ENCODE measurements at places on chromosomes 1 and 21.

DNA sequence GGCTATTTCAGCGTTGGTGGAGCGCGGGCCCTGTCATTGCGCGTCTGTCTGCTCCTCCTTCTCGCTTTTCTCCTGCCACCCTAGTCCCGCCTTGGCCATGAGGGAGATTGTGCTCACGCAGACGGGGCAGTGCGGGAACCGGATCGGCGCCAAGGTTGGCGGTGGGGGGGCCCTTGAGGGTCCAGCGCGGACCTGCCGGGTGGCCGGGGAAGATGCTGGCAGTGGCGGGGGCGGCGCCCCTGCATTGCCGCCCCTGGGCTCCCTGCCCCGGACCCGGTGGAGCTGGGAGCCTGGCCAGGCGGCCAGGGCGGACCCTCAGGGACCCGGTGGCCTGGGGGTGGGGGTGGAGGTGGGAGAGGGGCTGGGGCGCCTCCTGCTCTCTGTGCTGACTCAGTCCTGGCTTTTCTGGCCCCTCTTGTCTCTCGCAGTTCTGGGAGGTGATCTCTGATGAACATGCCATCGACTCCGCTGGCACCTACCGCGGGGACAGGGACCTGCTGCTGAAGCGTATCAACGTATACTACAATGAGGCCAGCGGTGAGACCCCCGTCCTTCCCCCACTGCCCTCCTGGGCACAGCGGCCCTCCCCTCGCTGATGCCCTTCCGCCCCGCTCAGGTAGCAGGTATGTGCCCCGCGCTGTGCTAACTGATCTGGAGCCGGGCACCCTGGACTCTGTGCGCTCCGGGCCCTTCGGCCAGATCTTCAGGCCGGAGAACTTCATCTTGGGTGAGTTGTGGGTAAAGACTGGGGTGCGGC lies 58.3 kb upstream of the MAP1LC3C start:
- no peak for DNase-seq

DNA sequence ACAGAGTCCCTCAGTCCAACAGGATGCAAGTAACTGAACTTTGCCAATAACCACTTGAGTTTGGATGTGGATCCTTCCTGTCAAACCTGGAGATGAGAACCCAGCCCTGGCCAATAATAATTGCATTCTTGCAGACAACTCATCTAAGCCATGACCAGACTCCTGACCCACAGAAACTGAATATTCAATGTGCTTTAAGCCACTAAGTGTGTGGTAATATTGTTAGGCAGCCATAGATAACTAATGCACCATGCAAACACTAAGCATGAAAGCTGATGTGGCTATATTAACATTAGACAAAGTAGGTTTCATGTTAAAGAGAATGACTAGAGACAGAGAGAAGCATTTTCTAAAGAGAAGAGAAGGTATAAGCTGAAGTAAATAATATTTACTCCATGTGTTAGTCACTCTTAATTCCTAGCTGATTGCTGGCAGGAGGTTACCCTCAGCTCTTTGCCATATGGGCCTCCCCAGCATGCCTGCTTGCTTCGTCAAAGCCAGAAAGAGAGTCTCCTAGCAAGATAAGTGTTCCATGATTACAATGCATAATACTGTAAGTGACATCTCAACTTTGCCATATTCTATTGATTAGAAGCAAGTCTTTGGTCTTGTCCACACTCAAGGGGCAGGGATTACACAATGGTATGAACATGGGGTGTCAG lies 276.4 kb upstream of the PLXNA2 start:
- no peak for DNase-seq

GRCh38 chr21:35525443-35525842 lies 476.3 kb upstream of the RUNX1 start:
- DNase-seq: no peak

- no peak for DNase-seq
Measured at GRCh38 chr21:21051109-21052055, 53.2 kb downstream of the NCAM2 start.

- DNase-seq: peak; percentile 66
Measured at GRCh38 chr1:232891071-232891470, 59.3 kb upstream of the NTPCR start.

DNA sequence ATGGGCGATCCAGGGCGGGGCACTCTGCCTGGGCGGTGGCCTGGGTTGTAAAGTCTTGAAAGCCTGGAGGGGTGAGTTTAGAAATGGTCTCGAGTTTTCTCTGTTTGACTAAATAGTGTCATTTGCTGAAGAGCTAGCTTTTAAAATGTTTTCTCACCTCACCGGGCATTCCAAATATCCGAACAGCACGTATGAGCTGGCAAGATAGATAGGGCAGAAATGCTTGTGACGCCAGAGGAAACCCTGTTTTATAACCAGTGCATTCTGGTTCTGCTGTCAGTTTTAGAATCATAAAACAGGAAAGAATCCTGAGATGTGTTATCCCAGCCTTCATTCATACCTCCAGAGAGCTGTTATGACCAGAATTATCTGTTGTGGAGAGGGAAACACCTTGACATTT lies 725 bp downstream of the RTCA start:
- DNase-seq: no peak

DNA sequence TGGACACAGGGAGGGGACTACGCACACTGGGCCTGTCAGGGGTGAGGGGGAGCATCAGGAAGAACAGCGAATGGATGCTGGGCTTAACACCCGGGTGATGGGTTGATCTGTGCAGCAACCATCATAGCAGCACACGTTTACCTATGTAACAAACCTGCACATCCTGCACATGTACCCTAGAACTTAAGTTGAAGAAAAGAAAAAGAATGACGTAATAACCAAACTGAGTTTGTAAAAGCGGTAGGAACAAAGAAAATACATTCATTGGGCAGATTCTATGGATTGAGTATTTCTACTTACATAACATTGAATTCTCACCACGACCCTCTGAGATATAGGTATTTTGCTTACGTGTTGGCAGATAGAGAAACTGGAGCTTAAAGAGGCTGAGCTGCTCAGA lies 468.4 kb downstream of the TTLL7 start:
- no peak for DNase-seq

DNA sequence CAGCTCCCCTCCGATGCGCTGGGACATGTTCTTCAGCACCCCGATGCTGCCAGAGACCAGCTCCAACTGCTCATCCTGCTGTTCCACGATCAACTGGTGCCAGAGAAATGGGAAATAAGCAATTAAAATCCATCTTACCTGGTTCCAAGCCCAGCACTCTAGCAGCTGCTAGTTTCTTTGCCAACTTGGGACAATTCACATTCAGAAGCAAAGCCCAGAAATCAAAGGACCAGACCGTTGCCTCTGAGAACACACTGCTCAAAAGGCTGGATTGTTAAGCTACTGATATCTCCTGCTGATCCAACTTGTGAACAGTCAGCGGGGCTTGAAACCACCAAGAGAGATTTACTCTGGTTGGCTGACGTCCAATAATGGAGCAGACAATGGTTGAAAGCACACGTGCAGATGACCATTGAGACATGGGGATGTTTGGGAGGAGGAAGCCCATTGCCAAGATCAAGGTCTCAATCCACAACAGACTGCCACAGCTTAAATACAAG lies 34.4 kb downstream of the STX6 start:
- no peak for DNase-seq

DNA sequence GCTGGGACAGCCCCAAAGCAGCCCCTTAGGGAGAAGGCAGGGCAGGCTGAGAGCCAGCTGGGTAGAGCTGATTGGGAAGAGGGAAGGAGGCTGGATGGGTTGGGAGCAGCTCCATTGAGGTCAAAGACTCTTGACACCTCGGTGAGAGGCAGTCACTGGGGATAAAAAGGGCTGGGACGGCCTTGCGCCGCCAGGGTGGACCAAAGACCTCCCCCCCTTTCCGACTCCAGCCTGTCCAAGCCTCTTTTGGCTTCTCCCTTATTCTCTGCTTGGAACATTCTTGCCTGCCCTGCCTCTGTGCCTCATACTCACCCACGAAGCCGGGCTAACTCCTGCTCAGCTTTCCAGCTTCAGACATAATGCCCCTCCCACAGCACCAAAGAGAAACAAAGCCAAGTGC lies 51.1 kb downstream of the LRRC38 start:
- no peak for DNase-seq

DNA sequence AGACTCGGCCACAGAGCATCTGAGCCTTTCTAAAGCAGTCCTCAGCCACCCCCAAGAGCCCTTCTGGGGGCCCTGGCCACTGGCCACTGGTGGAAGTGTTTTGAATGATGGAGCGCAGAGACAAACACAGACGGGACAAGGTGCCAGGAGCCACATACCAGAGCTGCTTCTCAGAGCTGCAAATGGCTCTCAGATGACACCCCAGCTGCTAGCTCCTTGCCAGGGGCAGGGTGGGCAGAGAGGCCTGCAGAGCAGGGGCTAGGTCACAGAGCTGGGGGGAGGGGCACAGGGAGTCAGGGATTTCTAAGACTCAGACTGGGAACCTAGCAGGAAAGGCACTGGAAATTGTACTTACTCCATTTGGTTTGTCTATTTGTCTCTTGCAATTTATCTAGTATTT lies 30.4 kb downstream of the KCNN3 start:
- DNase-seq: no peak

DNA sequence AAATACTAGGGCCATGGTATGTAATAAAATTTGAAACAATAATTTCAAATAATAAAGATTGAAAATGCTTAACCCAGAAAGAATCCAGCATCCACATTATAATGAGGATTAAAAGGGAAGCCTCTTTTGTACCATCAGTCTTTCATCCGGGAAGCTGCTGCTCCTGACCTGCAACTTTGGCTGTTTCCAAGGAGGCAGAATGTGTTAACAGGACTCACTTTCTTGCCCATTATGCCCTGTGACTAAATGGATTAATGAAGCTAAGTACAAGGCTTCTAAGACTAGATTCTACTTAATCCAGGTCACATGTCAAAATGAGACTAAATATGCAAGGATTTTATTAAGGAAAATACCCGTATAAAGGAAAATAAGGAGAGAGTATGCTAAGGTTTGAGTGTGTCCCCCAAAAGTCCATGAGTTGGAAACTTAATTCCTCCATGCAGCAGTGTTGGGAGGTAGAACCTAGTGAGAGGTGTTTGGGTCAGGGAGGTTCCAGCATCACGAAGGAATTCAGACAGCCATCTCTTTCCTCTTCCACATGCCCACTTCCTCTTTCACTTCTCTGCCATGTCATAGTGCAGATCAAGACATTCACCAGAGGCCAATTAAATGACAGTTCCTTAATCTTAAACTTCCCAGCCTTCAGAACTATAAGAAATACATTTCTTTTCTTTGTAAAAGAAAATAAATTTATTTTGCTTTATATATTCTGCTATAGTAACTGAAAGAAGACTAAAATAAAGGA lies 27.7 kb downstream of the FMO2 start:
- DNase-seq: no peak

DNA sequence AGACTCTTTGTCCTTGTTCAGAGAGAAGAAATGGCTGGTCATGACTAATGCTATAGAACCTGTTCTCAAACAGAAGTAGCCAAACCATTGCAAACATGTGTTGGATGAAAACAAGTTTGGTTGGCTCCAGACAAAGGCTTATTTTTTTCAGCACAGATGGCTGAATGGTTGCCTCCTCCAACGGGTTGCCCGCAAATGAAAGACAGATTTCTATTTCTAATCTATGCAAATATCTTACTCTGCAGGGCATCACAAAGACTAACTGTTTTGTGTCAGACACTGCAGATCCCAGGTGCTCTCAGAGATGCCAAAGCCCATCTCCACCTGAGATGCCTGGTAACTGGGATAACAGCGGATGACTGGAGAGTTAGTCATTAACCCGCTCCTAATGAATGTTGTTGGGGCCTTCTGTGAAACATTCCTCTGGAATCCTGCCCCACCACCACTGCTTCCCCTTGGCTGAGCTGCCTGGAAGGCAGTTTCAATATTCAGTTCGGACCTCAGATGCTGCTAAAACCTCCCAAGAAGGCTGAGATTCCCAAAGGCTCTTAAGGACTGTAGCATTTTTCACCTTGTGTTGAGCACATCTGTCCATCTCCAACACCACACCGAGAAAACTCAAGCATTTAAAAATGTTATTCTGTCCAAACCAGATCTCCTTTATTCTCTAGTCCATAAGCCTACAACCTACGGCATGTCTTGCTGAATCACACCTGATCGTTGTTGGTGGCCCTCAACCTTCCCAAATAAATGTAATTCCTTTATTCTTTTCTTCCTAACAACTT lies 104.4 kb downstream of the PTPN14 start:
- peak; percentile 80 for DNase-seq

DNA sequence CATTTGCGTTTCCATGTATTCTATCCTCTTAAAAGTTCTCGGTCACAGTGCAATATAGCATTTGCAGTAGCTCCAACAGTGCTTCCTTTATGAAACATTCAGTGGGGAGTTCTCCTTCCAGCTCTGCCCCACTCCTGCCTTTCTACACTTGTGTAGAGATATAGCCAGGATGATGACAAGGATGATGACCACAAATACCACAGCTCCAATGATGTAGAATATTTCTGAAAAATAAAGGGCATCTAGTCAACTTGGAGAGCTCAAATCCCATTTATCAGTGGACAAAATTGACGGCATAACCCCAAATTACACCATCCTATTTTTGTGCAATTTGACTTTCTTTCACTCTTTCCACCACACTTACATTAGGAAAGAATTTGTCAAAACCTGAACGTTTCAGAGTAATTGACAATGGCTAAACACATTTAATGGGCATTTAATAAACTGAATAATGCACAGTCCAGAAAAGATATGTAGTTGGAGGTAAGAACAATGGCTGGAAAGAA lies 11.1 kb downstream of the F3 start:
- DNase-seq: no peak

DNA sequence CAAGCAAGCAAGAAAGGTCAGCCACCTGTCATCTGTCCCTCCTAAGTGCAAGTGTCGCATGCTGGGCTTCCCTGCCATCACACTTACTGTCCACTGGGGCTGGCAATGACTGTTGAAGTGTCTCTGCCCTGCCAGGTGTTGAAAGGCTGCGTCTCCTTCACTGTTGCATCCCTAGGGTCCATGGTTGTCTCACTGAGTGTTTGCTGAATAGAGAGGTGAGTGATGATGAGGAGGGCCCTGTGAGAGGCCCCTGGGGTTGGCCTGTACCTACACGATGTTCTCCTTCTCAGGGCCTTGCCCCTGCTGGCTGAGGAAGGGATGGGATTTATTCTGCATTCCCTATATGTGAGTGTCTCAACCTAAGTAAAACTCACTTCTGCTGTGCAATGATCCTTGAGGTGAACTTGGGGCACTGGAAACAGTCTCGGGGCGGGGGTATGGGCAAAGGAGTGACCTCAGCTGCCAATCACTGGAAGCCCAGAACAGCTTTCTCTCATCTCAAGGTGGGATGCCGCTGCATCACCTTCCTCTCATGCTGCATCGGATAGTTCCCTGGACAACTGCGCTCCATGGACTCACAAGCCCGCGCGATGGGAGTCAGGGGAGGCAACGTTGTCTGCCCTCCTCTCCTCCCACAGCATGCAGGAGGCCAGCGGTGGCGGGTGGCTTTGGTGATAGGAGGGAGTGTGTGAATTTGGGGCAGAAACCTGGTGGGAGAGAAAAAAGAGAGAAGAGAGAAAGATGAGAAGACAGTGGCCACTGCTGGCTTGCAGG lies 35.8 kb upstream of the SOX13 start:
- DNase-seq: no peak

DNA sequence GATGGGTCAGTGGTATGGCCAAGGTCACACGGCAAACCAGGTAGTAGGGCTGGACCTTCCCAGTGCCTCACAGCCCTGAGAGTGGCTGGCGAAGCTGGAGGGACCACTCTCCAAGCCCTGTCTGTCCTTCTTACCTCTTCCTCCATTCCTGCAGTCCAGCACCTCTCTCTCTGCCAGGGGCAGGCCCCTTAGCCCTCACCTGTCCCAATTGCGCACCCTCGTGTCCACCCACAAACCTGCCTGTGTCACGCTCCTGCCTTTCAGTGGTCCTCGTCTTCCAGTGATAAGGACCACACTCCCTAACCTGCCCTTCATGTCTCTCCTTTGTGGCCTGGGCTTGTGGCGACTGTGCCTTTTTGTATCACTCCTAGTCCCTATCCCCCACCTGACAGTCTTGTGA lies 3.4 kb downstream of the PODN start:
- DNase-seq: no peak
